Retinal pigment epithelial cell (primary cell): ENCODE measurements at places on chromosomes 6 and 20.

- DNase-seq = no peak
Observed at GRCh38 chr6:3887150-3887700, 38.1 kb downstream of the FAM50B start.

GRCh38 chr6:112307707-112308106 is 39.4 kb upstream of the RFPL4B start:
- no peak for DNase-seq

DNA sequence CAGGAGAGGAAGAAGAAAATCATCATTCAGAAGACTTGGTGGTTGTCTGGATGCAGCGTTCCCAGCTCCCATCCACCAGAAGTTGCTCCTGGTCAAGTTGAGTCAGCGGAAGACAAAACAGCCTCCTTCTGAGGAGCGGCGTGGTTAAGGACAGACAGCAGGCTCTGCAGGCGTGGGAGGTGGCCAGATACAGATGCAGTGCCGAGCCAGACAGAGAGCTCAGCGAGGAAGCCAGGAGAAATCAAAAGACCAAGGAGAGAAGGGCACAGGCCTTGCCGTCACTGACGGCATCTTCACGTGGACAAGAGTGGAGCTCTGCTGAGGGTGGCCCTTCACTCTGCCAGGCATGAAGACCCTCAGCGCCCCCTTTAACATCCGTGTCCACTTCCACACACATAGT is 158.5 kb downstream of the THBS2 start:
- no peak for DNase-seq

DNA sequence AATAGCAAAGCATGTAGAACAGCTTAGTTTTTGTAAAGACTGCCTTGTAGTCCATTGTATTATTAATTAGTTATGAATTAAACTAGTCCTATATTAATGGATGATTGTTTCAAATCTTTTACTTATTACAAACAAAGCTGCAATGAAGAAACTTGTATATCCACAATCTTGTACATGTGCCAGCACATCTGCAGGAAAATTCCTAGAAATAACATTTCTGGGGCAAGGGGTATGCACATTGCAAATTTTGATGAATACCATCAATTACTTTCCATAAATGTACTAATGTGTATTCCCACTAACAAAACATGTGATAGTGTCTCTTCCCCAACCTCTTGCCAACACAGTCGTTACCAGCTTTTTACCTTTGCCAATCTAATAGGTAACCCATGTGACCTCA is 73.6 kb upstream of the AKAP12 start:
- no peak for DNase-seq

DNA sequence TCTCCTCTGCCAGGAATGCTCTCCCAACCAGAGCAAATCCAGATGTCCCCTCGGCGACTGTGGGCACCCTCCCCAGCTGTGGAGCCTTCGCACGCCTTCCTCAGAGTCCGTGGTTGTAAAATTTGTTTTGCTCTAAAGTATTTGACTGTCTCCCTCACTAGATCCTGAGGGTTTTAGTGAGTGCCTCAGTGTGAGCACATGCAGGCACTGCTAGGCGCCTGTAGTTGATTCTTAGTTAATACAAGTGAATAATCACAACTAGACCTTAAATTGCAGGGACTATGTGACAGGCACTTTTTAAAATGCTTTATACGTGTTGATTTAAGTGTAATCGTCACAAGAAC is 680 bp upstream of the MTCH1 start:
- DNase-seq = no peak
